ENCODE measurements at places on chromosomes 7 and 10.

DNA sequence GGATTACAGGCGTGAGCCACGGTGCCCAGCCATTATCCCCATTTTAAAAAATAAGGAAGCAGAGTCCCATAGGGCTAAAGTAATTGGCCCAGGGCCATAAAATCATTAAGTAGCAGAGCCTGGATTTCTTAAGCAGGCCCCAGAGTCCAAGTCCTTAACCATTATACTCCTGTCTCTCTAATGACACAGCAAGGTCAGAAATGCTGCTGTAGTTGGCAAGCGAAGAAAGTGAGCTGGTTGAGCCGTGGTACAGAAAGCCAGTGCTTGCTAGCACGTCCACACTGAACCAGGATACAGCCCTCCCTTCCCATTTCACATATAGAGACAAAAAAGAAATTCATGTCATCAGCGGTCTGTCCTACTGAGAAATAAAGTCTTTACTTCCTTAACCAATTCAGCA is 562.7 kb downstream of the GALNT17 start:
- DNase-seq, result no peak

DNA sequence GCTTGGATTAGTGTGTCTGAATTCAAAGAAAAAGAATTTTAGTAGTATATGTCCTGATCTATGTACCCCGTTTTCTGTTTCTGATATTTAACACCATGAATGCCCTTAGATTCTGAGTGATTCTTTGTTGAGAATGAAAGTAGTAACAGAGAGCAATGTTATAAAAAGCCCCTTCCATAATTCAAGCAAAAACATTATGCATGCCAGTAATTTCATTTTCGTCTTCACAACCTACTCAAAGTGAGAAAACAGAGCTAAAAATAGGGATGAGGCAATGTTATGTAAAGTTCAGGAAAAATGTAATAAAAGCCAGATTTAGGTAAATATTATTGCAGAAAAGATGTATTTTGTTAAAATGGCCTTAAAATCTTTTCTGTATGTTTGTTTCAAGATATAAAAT is 28.1 kb downstream of the PTPRZ1 start:
- DNase-seq, result no peak

- no peak for DNase-seq
Measured at GRCh38 chr7:119826547-119826946, 446.4 kb upstream of the KCND2 start.

- DNase-seq, result no peak
Measured at GRCh38 chr7:158613481-158613880, 25.9 kb upstream of the PTPRN2 start.

DNA sequence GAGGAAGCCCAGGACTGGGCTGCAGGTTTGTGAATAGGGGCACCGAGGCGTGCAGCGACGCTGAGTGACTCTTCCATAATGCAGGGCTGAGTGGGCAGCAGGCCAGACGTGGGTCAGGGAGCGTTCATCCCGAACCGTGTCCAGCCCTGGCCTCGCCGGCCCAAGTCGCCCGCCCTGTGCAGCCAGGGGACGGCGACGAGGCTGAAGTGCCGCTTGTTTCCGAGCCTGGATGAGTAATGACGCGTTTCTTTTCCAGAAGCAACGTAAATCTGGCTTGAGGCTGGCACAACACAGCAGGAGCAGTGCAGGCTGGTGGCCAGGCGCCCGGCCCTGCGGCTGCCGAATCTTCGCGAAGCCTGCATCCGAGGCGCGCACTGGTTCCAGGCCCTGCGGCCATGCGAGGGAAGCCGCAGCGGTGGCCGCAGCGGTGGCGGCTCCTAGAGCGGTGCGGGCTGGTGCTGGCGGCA is 74.0 kb upstream of the SEC61G start:
- DNase-seq, result no peak

All from activated gamma-delta T cell treated with anti-CD3 and anti-CD28 coated beads, Interleukin-2, amount 50 U/mL, for 16 hours (primary cell).